ENCODE measurements at places on chromosomes 11 and 22.

DNA sequence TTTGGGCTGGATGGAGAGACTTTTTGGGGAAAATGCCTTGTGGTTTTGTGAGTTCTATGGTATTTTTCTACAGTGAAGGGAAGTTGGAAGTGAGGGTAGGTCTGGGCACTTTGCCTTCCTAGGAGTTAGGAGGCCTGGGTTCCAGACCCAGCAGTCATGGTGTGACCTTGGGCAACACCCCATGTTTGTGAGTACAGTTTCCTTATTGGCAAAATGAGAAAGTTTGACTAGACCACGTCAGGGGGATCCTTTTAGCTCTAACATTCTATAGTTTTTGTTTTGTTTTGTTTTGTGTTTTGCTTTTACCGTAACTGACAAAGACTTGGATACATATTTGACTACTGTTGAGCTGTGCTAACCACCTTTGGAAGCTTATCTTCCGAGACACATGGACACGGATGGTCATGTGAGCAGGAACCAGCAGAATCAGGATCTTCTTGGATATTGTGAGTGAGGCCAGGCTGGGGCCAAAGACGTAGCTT is 109.0 kb downstream of the PKNOX2 start:
- no peak for DNase-seq

DNA sequence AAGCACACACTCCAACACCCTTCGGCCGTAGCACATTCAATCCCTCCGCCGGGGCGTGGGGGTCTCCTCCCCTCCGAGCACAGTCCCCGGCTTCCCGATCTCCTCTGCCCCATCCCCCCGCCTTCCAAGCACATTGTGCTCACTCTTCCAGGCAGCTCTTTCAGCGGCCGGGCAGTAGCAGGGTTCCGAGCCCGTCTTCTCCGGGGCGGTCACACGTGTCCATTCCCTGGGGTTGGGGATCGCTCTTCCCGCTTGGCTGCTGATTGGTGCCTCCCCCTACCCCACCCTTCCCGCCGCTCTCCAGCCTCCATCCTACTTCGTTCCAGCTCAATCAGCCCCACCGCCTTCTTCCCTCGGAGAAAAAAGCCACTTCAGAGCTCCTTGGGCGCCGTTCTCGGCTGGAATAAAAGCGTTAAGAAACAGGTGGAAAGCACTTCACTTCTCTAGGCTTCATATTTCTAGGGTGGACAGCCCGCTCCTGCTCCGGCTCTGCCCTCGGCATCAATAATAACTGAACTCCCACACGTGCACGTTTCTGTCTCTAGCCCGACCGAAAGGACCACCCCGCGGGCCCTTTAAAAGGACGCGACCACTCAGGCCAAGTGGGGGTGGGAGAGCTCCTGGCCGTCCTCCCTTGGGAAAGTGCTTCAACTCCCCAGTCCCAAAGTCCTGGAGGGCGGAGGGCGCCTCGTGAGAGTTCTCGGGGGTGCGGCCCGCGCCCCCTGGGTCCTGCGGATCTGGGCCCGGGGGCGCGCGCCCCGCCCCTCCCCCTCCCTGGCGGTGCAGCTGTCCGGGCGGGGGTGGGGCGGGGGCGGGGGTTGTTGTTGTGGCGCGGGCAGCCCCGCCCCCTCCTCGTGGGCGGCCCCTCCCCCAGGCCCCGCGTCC is 464 bp upstream of the CECR2 start:
- peak; percentile 85 for DNase-seq

- DNase-seq, result no peak
Observed at GRCh38 chr11:130737041-130737830, 179.0 kb downstream of the SNX19 start.

- no peak for DNase-seq
Observed at GRCh38 chr11:60810569-60810968, 25.4 kb downstream of the MS4A10 start.

DNA sequence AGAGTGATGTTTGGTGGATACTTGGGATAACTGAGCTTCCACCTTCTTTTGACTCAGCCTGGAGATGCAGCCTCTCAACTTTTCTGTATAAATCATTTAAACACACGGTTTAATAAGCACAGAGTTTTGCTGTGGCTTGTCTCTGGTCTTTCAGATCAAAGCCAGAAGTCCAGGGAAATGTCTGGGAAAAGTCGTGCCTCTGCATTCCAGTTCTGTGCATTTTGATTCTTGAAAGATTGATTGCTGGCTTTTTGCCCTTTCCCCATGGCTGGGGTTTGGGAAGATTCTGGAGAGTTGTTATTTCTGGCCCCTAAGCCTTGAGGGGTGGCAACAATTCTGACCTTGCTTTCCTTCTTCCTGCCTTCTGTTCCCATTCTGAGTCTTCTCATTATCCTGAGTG is 154.1 kb downstream of the COMMD9 start:
- DNase-seq, result no peak

- no peak for DNase-seq
Observed at GRCh38 chr11:102155676-102156075, 45.4 kb downstream of the YAP1 start.

Data from NCI-H82 (cell line).